Occipital lobe (tissue), 3 donors: ENCODE measurements at places on chromosomes 12 and 14. TPM values are rescaled to one million over a fixed set of nuclear protein-coding genes. Genes with fewer than 3 reads are reported as not detected.

The YARS2 gene
- 41.3 TPM for total RNA-seq

The GLT8D2 gene
- 13.9 TPM for total RNA-seq

The FOS gene
- 51.2 TPM for total RNA-seq

The REM2 gene
- total RNA-seq = 1.7 TPM

The RNASE3 gene
- total RNA-seq = not detected

The ACOT6 gene
- total RNA-seq = not detected

The DEPDC4 gene
- 1.2 TPM for total RNA-seq

The FIGNL2 gene
- total RNA-seq = 0.47 TPM

The LHX5 gene
- total RNA-seq = not detected

The RGS6 gene
- total RNA-seq = 6.9 TPM
